Activated T-cell treated with anti-CD3 and anti-CD28 coated beads for 48 hours (primary cell): ENCODE measurements at places on chromosomes 4 and X.

- DNase-seq, result no peak
Measured at GRCh38 chr4:113628711-113629110, 132.8 kb downstream of the CAMK2D start.

GRCh38 chr4:32864713-32865351 lies 2144.7 kb downstream of the PCDH7 start:
- no peak for DNase-seq

GRCh38 chr4:62548765-62549164 lies 1348.6 kb downstream of the ADGRL3 start:
- DNase-seq, result no peak

- DNase-seq, result no peak
Measured at GRCh38 chr4:48227662-48228061, 42.0 kb downstream of the TEC start.

DNA sequence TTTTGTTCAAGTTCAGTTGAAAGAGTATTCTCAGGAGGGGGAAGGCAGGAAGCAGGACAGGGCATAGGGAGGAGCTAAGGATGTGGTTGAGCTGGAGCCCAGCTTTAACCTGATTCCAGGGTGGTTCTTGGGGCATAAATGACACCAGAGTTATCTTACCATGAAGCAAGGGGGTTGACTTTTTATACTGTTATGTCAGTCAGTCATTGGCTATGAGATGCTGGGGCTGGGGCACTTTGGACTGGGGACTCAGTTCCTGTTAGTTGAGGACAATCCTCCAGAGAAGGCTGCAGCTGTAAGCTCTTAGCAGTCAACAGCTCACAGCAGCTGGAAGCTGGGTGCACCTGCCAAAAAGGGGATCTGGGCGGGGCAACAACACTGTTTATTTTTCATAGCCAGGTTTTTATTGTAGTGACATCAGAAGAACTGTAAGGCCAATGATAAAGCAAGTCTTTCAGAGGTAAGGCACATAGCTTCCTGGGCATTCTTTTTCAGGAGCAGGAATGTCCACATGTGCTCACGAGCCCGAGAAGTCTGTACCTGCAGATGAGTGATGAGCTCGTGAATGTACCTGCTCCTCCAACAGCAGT lies 78.5 kb downstream of the MID1IP1 start:
- DNase-seq, result no peak

GRCh38 chr4:78661921-78662521 lies 110.5 kb downstream of the ANXA3 start:
- DNase-seq, result no peak

- no peak for DNase-seq
Measured at GRCh38 chrX:9595174-9595573, 130.3 kb downstream of the TBL1X start.

DNA sequence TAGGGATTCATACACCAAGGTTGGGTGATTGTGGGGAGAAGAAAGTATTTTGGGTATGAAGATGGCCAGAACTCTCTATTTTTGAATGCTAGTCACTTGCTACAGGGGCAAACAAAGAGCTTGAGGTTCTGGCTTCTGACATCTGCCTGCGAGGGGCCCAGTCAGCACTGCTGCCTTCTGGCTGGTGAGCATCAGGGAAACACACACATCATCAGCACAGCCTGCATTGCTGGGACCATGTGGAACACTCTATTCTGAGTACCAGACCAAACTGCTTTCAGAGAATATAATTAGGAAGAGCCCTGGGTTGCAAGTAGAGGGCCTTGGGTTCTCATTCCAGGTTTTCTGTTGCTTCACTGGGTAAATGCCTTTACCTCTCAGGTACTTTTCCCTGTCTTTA lies 14.1 kb downstream of the TRPC5 start:
- DNase-seq, result no peak

GRCh38 chr4:107034996-107035818 lies 906 bp downstream of the DKK2 start:
- no peak for DNase-seq

- no peak for DNase-seq
Measured at GRCh38 chr4:53522334-53522733, 69.0 kb downstream of the LNX1 start.
